ENCODE measurements at places on chromosomes 16 and 17.
A peak's percentile ranks its signal among the peaks of the same experiment; 100 is the strongest.

DNA sequence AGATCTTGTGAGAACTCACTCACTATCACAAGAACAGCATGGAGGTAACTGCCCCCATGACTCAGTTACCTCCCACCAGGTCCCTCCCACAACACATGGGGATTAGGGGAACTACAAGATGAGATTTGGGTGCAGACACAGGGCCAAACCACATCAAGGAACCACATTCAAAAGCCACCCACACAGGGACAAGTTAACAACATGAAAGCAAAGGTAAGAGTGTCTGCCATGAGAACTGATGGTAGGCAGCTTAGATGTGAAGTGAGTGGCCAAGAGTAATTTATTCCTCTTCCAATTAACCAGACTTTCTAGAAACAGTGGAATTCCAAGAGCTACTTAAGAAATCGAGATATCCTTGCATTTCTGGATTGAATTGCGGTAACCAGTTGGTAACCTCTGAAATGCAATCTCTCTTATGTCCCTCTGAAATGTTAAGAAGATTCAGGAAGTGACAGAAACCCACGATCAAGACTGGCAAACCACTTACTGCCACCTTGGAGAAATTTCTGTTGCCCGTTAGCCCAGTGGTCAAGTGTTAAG, 167.4 kb upstream of the CACNG5 start:
- peak; percentile 59 for DNase-seq

- no peak for DNase-seq
Observed at GRCh38 chr17:78658281-78658785, 81.1 kb upstream of the DNAH17 start.

GRCh38 chr17:71725811-71726210, 395.0 kb upstream of the SOX9 start:
- no peak for DNase-seq

DNA sequence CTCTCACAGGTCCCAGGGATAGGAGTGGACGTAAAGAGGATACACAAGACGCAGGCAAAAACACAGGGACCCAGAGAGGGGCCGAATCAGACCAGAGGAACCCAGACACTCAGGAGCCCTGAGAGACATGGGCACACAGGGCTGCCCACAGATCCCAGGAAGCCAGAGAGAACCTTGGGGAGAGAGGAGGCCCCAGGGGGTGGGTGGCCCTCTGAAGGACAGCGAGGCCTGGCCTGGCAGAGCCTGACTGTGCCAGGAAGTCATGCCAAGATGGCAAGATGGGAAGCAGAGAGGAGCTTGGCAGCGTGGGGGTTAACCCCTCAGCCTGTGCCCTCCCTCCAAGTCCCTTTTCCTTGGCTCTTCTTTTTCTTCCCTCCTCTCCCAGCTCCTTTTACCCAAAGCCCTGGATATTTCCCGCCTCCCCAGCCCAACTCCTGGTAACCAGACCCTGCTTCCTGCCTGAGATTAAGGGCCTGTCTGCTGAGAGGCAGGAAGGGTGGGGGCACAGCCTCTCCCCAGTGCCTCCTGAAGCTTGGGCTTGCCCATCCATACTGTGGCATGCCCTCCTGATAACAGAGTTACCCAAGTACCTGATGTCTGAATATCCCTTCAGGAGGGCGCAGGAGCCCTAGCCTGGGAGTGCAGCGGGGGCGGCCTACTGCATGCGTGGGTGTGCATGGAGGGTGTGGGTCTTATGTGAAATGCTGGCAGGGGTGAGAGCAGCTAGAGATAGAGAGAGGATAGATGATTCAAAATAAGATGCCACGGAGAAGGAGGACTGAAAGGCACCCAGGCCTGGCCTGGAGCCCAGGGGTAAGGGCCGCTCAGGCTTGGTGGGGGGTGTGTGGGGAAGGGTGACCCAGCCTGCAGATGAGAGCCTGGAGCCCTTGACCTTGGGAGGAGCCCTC, 6.0 kb upstream of the TBX21 start:
- DNase-seq: no peak

DNA sequence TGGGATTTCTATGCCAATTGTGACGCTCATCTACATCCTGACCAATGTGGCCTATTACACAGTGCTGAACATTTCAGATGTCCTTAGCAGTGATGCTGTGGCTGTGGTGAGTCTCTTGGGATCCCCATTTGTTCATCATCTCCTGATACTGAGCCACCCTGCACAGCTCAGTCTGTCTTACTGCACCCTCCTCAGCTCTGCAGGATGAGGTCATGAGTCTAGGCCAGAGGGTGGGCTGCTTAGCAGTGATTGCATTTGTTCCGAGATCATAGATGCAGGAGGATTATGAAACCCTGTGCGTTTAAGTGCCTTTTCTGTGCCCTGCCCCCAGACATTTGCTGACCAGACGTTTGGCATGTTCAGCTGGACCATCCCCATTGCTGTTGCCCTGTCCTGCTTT, 19.5 kb downstream of the SLC7A6OS start:
- DNase-seq: no peak

GRCh38 chr16:57591086-57591869, 37.2 kb upstream of the ADGRG1 start:
- peak; percentile 72 for DNase-seq

GRCh38 chr17:4947411-4948165, 742 bp downstream of the PFN1 start:
- peak; percentile 51 for DNase-seq

- peak; percentile 74 for DNase-seq
Observed at GRCh38 chr16:85903559-85903958, 4.6 kb downstream of the IRF8 start.

GRCh38 chr17:72946156-72946555, 146.3 kb downstream of the SLC39A11 start:
- DNase-seq: no peak

GRCh38 chr16:68503334-68503733, 35.8 kb upstream of the ZFP90 start:
- DNase-seq: no peak

DNA sequence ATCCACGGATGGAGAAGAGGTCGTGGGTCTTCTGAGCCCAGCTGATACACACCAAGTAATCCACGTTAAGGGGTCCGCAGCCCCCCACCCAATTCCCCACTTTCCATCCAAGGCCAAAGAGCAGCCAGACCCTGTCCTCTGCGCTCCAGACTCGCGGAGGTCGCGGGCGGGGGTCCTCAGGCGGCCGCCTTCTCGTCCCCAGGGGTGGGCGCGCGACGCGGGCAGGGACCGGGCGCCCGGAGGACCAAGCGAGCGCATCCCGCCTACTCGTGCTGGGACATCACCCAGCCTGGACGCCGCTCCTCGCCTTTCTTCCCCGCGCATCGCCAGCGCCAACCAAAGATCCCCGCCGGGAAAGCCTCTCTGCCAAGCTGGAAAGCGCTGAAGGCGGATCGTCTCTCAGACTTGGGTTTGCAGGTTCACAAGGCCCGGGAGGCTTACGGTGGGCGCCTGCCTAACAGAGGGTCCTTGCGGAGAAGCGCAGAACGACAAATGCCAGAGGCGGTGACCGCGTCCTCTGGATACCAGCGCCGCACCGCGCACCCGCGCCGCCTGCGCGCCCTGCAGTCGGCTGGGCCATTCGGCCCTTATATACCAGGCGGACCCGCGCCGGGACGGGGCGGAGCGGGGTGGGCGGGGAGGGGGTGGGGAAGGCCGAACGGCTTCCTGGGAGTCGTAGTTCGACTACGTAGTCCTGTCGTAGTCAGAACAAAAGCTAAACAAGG, 471.6 kb downstream of the SOX9 start:
- DNase-seq: peak; percentile 76

DNA sequence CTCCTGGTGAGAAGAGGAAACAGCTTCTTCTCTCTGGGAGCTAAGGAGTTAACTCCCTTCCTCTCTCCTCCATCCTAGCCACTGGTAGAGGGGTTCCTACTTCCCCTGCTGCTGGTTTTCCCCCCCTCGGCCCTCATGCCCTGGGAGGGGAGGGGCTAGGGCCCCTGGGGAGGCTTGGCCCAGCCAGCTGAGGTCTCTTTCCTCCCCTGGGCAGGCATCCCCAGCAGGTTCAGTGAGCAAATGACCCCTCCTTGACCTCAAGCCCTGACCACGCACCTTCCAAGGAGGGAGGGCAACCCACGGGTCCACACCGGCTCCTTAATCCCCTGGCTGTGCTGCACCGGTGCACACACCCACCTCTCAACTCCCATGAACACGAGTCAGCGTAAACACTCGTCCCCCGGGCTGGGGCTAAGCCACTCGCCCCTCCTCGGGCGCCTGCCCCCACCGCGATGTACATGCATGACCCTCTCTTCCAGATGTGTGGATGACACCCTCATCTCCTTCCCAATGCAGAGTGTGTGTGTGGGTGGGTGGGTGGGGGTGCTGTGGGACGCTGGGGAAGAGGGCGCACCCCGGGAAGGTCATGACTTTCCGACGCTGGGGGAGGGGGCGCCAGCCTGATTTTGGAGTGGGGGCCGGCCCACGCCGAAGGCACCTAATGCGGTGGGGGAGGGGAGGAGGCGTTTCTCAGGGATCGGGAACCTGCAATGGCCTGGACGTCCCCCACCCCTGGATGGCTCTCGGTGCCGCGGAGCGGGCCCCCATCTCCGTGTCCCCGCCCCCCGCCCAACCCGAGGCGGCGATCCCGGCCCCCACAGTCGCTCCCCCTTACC, 33.7 kb downstream of the SRCIN1 start:
- no peak for DNase-seq

DNA sequence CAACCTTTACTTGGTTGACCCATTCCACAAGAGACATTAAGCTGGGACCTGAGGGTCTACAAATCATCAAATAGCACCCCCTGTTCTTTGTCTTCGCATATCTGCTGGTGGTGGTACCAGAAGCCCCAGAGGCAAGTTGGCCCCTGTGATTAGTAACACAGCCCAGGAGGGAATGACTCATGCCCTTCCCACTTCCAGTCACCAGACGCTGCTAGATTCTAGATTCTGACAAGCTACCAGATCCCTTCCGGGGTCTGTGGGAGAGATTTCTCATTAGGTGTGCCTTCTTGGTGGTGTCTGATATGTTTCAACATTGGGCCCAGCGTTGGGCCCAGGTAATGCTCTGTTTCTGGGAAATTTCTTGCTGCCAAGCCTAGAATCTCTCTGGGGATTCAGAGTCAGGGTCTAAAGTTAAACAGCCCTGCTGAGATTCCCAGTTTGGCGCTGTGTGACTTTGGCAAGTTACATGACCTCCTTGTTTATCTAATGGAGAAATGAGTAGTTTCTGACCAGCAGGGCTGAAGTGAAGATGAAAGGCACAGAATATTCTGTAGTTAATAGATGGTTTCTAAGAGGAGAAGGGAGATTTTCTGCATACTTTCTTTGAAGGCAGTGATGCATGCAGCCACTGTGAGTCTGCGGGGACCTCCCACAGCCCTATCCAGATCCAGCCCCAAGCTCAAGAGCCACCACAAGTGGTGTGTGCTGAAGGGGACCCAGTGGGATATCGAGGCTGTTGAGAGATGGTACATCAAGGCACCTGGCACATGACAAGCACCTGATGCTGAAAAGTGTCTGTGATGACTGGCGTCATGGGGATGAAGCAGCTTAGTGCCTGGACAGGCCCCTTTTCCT, 3.9 kb downstream of the TRPV2 start:
- DNase-seq: peak; percentile 20

- DNase-seq: no peak
Observed at GRCh38 chr17:6269478-6269877, 165.4 kb downstream of the AIPL1 start.

- no peak for DNase-seq
Observed at GRCh38 chr16:68792465-68793324, 50.6 kb upstream of the TANGO6 start.

DNA sequence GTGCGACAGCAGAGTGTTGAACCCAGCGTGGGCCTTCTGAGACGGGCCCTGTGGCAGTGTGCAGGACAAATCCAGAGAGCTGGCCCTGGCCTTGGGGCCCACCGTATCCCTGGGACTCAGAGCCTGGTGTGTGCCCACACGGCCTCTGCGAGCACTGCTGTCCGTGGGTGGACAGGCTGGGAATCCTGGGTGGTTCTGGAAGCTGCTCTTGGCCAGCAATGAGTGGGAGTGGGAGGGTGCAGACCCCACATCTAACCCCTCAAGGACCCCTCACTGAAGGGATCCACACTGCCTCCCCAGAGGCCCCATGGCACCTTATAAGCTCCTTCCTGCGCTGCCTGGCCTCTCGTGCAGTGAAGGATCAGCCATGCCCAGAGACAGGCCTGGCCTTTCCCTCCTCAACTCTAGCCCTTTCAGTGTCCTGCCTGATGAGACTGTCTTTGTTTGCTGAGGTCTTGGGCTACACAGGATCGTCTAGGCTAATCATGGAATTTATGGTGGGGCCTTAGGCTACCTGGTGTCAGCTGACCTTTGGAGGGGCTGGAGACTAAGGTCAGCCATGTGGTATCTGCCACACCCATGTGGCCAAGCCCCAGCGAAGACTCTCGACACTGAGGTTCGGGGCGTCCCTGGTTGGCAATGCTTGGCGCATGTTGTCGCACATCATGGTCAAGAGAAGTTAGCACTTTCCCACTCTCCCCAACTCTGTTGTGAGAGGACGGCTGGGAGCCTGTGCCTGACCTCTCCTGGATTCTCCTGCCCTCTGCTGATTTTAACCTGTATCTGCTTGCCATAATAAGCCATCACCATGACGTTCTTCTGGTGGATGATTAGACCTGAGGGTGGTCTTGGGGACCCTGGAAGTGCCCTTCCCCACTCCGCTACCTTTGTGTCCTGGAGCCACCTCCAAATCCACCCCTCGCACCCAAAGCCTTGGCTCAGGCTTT, 16.4 kb upstream of the GINS2 start:
- no peak for DNase-seq

GRCh38 chr17:34598161-34598776, 18.9 kb downstream of the TMEM132E start:
- DNase-seq: no peak

- no peak for DNase-seq
Observed at GRCh38 chr17:50468304-50469207, at the start of gene CHAD. Gene CHAD, minus strand, starts transcription at chr17:50468880. Its CDS starts 67 bp downstream, at chr17:50468813.

DNA sequence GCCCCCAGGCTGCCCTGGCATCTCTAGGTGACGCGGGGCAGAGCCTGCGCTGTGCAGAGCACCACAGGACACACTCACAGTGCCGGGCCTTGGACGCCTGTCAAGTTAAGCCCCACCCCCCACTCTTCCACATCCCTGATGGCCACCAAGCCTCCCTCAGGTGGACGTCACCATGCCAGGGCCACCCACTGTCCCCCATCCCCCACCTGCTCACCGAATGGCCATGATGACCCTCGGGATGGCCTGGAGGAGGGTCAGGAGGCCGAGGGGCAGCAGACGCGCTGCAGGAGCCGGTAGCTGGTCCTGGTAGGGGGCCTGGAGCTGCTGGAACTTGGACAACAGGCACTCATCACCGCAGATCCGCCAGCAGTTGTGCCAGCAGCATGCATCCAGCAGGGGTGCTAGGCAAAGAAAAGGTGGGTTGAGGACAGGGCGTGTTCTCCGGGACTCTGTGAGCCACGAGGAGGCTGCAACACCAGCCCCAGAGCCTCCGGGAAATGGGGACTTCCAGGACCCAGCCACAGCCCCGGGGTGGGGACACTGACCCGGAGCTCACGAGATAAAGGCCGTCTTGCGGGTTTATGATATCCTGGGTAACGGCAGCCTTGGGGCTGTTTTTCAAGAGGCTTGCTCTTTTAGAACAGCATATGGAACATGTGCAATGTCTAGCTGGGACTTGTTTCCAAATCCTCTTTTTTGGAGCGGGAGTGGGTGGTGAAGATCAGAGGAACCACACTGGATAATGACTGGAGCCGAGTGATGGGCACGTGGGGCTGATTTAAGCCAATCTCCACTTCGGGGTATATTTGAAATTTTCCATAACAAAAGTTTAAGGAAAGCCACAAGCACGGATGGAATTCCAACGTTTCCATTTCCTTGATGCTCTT, 11.4 kb downstream of the C16orf95 start:
- no peak for DNase-seq

- DNase-seq: no peak
Observed at GRCh38 chr17:1492249-1493206, at the start of gene MYO1C. Gene MYO1C, minus strand, starts transcription at chr17:1492686. Its CDS starts 199 bp downstream, at chr17:1492487.

- no peak for DNase-seq
Observed at GRCh38 chr16:78654929-78655328, 555.5 kb downstream of the WWOX start.

GRCh38 chr16:24010440-24011089, 174.8 kb downstream of the PRKCB start:
- peak; percentile 84 for DNase-seq
